ENCODE measurements at places on chromosomes 11 and 22.

DNA sequence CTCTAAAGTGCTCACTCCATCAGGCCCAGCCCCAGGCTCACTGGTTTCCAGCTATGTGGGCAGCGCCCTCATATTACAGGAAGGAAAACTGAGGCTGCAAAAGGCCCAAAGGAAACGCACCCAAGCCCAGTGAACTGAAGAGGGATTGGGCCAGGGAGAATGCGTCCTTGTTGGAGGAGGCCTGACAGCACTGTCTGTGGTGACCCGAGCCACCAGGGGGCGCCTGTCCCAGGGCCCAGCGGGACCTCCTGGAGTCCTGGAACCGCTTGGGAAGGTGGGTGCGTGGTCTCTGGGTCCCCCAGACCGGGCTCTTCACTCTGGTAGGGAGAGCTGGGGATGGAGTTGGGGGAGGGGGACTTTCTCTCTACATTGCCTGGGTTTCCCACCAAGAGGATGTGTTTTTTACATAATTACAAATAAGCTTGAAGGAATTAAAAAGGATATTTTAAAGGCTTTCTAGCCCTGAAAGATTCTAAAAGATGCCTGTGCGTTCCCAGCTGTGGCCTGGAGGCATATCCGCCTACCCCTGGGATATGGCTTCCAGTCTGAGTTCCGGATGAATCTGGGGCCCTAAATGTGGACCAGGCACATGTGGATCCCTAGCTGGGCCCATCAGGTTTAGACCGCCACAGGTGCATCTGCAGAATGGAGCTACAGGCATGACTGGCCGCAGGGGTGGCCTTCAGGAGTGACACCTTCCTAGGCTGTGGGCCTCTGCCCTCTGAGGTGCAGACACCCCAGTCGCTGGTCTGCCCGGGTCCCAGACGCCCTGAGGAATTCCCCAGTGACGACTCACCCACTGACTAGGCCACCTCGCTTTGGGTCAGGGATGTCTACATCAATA, 4.2 kb downstream of the SPI1 start:
- DNase-seq, result peak; percentile 73

- no peak for DNase-seq
Measured at GRCh38 chr11:120501440-120501839, 10.1 kb upstream of the GRIK4 start.

DNA sequence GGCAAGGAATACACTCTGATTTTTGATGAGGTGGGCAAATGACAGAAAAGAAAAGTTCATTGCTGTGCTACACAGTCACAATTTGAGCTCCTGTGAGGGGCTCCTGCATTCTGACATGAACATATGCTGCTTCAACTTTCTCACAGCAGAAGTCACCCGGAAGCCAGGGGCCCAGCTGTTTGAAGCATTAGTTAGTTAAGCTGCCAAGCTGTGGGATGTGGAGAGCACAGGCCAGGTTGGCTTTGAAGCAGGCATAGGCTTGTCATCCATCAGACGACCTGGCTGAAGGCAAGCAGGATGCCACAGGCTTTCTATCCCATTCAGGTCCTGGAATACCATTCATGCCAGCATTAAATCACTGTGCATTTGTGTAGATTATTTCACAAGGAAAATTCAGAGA, 63.1 kb downstream of the MTNR1B start:
- DNase-seq, result no peak

DNA sequence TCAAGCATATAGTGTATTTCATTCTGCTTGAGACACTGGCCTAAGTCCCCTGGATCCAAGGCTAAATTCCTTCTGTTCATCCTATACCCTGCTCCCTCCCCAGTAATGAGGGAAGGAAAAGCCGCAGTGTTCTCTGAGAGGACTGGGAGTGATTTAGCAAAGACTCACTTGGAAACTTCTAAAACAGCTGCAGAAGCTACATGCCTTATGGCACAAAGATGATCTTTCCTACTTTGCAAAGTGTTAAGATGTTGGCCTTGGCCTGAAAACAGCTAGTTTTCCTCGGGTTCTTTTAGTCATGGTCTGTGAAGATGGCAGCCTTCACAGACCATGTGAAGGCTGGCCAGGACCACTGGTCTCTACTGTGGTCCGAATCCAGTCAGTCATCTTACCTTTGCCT, 65.7 kb downstream of the ABTB2 start:
- no peak for DNase-seq

DNA sequence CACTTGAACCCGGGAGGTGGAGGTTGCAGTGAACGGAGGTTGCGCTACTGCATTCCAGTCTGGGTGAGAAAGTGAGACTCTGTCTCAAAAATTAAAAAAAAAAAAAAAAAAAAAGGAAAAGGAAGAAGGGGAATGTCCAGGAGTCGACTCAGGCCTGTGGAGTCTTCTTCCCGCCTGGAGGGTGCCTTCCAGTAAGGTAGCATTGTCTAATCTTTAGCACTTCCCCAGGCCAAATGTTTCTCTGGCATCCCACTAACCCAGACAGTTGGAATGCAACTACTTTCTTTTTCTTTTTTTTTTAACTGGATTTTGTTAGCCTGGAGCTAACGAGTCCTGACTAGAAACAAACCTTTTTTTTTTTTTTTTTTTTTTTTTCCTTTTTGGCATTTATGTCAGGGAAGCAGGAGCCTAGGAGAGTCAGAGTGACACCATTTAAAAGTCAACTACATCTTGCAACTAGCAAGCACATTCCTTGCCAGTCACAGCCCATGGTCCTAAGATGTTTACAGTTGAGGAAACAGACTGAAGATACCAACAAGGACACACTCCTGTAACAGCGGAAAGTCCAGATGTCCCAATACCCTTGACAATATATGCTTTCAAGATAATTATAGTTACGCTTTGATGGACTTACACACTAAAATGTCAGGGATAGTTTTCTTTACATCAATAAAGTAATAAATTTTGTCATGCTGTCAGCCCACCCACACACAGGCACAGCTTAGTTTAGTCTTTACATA, 10.6 kb downstream of the PLET1 start:
- DNase-seq, result peak; percentile 40

GRCh38 chr11:77071671-77072605, 5.2 kb downstream of the CAPN5 start:
- peak; percentile 37 for DNase-seq

- no peak for DNase-seq
Measured at GRCh38 chr11:74220376-74220775, 49.3 kb downstream of the PPME1 start.

GRCh38 chr11:27757953-27758352, 57.7 kb upstream of the BDNF start:
- no peak for DNase-seq

DNA sequence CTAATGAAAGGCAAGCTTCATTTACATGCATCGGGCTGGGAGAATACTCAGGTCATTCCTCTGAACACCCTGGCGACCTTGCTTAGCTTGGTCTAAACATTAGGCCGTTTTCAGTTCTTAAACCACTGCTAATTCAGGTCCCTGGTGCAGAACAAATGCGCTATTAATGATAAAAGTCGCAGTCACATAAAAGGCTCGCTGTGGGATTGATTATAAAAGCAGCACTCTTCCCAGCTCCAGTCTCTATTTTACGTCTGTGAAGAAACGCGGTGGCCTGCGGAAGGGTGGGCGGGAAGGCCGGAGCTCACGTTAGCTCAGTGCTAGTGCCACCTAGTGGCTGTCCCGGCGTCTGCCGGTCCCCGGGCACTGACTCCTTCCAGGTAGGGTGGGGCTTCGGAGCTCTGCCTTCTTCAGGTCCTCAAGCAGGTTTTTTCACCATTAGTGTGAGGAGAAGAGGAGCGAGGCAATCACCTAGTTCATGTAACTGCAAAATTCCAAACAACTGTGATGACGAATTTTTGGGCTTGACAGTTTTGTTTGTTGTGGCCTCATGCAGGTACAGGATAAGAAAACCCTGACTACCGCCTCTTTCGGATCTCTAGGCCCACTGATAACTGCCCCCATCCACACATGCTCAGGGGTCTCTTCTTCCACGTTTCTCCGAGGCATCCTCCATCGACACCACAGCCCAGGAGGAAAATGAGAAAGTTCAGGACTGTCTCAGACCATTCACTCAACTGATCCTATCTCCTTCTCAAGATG, 66.5 kb upstream of the CLMP start:
- peak; percentile 56 for DNase-seq

GRCh38 chr11:266676-267439, 11.3 kb upstream of the NLRP6 start:
- peak; percentile 37 for DNase-seq

- DNase-seq, result peak; percentile 48
Measured at GRCh38 chr22:24146194-24146616, 35.1 kb upstream of the SUSD2 start.

GRCh38 chr22:41216984-41217383, 11.9 kb downstream of the L3MBTL2 start:
- no peak for DNase-seq

- no peak for DNase-seq
Measured at GRCh38 chr11:20197881-20198280, 37.6 kb upstream of the DBX1 start.

- no peak for DNase-seq
Measured at GRCh38 chr11:131658952-131659351, 288.5 kb downstream of the NTM start.

GRCh38 chr11:13868710-13869397, 93.7 kb upstream of the SPON1 start:
- no peak for DNase-seq

DNA sequence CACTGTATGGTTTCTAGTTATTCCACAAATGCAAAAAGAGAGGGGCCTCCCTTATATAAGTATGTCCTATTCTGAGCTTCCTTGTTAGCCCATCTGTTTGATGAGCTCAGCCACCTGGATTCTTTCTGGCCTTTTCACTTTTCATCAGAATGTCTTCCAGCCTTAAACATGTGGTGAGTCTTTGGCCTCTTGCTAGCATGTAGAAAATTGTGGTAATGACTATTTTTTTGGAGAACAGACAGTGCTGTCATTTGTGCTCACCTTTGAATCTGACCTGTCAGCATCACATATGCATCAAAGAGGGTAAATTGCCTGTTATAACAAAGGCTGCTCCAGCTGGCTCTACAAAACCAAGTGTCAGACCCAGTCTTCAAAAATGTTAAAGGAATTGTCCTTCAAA, 558.7 kb downstream of the RAB38 start:
- DNase-seq, result no peak

GRCh38 chr11:33867996-33868646, 23.8 kb downstream of the LMO2 start:
- DNase-seq, result no peak

- no peak for DNase-seq
Measured at GRCh38 chr11:77055913-77056312, 10.9 kb upstream of the CAPN5 start.

GRCh38 chr22:47090591-47091245, 328.3 kb downstream of the TBC1D22A start:
- no peak for DNase-seq

DNA sequence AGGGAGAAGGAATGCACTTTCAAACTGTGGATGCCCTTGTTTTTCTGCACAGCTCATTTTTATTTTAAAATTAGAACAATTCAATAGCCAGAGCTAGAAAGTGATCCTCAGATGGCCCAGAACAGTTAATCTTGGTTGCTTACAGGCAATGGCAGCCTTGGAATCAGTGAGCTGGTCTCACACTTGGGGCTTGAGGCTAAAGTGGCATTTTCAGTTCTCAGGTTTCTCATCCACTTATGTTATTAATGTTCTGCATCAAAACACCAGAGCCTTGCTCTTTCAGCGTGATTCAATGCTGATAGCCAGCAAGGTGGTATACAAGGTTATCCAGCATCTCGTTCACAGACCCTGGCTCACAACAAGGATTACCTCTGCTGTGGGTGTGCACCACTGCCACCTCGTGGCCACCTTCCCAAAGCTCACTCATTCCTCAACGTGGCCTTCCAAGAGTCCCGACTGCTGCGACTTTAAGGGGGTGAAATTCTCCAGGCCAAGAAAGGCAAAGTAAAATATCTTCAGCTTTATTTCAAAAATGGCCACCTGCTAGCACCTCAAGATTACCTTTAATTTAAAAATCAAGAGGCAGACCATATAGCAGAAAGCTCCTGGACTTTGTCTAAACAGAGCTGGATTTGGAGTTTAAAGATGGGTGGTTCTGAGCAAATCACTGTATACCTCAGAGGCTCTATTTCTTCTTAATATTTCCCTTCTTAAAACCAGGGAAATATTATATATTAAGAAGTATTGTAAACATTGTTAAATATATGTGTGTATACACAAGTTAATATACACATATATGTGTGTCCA, 34.2 kb upstream of the FSHB start:
- DNase-seq, result no peak

- no peak for DNase-seq
Measured at GRCh38 chr22:48594016-48594756, 1233.5 kb downstream of the BRD1 start.

Measured in inflammatory macrophage treated with lipopolysaccharide for 1 hour (primary cell).